Stimulated activated CD8-positive, alpha-beta memory T cell treated with anti-CD3 and anti-CD28 coated beads, Interleukin-4, amount 100 ng/mL, for 48 hours (primary cell): ENCODE measurements at places on chromosomes 2 and 18.

DNA sequence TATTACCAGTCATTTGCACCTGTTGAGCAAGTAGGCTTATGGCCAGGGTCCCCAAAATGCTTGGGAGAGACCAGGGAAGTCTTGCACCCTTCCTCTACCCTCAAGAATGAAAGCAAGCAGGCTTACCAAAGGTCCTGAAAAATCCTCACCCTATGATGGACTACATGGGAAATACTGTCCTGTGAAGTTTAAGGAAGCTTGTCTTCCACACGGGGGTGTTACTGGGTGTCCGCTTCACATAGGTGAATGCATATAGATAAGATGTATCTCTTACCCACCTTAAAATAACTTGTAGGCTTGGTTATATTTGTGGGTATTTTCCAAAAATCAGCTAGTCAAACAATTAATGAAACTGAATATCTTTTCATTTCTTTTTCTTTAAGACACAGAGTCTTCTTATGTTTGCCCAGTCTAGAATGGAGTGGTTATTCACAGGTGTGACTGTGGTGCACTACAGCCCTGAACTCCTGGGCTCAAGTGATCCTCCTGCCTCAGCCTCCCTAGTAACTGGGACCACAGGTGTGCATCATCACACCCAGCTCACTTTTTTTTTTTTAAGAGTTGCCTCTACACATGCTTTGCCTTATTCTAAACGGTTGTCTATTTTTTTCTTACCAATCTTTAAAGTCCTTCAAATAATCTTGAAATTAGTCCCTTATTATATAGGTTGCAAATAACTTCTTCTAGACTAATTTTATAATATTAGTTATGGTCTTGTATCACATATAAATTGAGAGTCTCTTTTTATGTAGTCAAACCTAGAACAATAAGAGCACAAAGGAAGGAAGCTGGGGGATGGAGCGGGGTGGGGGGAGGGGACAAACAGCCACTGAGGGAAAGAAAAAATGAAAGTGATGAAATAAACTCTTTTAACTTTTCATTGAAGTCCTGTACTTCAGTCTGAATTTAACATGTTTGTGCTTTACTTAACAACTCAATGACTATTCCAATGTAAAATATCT lies 49.0 kb downstream of the CERKL start:
- no peak for DNase-seq

DNA sequence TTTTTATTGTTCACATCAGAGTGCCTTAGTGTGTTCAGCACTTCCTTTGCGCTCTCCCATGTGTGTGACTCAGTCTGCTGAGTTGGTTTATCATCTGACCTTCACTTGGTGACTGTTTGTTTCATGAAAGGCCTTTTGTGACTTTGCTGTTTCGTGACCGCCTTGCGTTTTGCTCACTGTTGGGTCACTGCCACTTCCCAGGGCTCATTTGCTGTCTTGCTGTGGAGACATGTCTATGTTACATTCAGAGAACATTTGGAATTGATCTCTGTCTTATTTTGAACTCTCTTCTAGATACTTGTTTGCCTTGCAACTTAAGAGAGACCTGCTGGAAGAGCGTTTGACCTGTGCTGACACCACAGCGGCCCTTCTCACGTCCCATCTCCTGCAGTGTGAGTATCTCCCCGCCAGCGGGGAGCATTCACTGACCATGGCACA lies 54.7 kb downstream of the FARP2 start:
- DNase-seq, result no peak

- DNase-seq, result no peak
Measured at GRCh38 chr2:57864926-57865325, 181.7 kb upstream of the VRK2 start.

DNA sequence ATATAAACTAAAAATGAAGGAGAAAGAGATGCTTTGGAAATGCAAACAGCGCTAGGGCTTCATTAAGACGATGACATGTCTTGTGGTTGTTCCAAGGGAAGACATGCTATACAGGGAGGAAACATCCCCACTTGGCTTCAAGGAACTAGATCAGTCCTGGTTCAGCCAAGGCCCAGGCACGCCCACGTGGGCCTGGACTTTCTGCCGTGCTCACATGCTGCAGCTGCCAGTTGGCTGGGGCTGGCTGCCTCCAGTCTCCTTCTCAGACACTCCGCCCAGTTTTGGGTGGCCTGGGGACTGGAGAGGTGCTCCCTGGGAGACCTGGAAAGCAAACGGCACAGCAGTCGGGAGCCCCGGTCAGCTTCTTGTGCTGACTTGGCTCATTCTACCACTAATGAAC lies 109.6 kb downstream of the GLI2 start:
- no peak for DNase-seq

DNA sequence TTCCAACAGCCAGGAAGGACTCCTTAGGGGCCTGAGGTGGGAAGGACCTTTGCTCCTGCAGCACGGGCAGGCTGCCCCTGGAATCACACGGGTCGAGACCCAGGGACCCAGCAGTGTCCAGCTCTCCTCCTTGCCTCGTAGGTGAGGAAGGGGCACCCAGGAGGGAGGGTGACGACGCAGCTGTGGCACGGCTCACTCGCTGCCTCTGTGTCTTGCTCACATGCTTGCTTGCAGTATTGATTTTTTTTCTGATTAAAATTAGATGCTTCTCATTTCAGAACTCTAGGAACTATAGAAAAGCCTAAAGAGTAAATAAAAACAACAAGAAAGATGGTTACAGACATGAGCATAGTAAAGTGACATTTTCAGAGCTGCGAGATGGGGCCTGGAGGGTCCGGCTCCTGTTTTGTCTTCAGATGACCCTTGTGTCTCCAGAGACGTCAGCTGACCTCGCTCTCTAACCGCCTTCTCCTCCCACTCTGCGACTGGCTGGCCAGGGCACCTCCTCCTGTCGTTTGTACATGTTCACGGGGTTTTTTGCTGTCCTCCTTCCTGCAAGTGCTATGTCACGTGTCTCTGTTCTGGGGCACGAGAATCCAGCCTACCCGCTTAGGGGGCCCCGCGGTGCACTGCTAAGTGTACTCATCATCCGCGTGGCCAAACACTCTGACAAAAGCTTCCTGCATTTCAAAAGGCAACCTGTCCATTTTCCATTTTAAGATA lies 65.7 kb upstream of the ZNF236 start:
- DNase-seq, result no peak

- no peak for DNase-seq
Measured at GRCh38 chr2:144942516-144943256, 422.8 kb upstream of the ZEB2 start.

DNA sequence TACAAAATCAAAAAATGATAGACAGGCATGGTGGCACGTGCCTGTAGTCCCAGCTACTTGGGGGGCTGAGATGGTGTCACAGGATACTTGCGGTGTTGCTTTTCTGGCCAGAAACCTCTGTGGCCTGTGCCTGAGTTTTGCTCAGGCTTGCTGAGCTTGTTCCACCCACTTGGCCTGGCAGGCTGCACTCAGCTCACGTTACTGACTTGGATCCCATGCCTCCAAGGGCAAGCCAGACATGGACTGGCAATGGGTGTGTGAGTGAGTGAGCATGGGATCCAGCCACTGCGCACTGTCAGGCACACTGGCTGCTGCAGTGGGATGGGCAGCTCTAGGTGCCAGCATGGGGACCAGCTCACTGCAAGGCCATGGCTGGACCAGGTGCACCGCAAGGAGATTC lies 67.9 kb downstream of the NCAPH start:
- DNase-seq, result no peak

DNA sequence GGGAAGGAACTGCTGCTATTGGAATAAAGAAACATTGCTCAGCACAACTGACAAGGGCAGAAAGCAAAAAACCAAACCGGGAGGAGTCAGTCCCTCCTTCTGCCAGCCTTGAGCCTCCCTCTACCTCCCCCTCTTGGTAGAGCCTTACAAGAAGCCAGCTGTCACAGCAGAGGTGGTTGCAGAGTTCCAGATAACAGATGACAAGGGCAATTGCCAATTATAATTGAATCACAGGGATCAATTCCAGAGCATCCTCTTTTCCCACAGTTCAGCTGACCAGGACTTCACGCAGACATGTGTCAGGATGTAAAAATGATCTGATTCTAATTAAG lies 548.2 kb upstream of the LRRTM1 start:
- DNase-seq, result no peak

GRCh38 chr2:162254236-162254871 lies 11.1 kb upstream of the FAP start:
- DNase-seq, result no peak

GRCh38 chr2:204892506-204893255 lies 347.4 kb downstream of the PARD3B start:
- no peak for DNase-seq

DNA sequence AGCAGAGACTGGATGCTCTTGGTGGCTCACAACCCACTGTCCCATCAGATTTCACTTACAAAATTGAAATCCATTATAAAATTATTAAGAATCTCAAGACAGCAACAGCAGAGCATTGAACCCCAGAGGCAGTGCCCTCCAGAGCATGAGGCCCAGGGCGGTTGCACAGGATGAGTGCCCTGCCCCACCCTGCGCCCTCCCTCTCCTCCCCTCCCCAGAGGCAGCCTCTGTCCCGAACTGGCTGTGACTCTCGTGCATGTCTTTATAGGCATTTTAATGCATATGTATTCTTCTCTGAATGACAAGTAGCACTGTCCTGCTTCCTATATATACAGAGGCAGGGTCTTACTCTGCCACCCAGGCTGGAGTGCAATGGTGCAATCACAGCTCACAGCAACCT lies 10.4 kb downstream of the MFSD2B start:
- DNase-seq, result no peak

- DNase-seq, result no peak
Measured at GRCh38 chr2:36002941-36003340, 352.6 kb upstream of the CRIM1 start.

GRCh38 chr2:156436497-156437085 lies 412 bp downstream of the GPD2 start:
- peak; percentile 50 for DNase-seq

GRCh38 chr2:25340181-25340921 lies 1.4 kb downstream of the DNMT3A start:
- peak; percentile 49 for DNase-seq

DNA sequence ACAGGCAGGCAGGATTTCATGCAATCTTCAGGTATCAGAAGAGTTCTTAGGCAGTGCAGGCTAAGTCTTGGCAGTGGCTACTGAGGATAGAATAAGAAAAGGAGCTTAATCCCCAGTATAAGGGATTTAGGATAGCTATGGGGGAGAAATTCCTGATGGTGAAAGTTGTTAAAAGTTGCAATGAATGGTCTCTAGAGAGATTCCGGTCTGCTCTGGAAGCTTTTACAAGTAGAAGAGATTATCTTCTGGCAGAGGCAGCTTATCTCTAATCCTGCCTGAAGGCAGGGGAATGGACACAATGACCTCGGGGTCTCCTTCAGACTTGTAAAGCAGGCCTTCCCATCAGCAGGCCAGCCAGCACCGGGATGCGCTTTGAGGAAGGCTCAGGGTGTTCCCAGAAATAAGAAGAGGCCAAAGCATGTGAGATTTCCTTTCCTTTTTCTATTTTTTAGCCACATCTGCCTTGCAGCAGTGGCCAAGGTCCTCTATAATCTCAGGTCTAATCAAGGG lies 253.9 kb upstream of the KLHL29 start:
- DNase-seq, result no peak

DNA sequence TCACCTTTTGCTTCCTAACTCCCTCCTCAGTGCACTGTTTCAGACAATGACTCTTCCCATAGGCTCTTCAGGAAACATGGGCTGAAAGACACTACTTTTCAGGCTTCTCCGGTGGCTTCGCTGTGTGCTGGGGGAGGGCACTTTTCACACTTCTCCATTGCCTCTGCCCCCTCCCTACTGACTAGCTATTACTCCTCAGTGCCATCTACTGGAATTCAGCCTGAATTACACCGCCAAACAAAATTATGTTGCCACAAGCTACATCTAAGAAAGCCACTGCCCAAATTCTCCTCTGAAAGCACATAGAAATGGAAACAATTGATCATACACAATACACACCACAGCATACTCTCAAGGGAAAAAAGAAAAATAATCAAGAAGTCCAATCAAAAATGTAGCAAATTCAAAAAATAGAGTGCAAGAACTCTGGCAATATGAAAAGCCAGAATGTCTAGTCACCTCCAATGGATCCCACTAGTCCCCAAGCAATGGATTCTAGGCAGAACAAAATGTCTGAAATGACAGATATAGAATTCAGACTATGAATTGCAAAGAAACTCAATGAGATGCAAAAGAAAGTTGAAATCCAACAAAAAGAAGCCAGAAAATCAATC lies 1139.4 kb upstream of the GYPC start:
- DNase-seq, result no peak

GRCh38 chr18:74278058-74278457 lies 13.7 kb downstream of the CYB5A start:
- no peak for DNase-seq

- no peak for DNase-seq
Measured at GRCh38 chr2:97861177-97861576, 134.6 kb downstream of the TMEM131 start.

DNA sequence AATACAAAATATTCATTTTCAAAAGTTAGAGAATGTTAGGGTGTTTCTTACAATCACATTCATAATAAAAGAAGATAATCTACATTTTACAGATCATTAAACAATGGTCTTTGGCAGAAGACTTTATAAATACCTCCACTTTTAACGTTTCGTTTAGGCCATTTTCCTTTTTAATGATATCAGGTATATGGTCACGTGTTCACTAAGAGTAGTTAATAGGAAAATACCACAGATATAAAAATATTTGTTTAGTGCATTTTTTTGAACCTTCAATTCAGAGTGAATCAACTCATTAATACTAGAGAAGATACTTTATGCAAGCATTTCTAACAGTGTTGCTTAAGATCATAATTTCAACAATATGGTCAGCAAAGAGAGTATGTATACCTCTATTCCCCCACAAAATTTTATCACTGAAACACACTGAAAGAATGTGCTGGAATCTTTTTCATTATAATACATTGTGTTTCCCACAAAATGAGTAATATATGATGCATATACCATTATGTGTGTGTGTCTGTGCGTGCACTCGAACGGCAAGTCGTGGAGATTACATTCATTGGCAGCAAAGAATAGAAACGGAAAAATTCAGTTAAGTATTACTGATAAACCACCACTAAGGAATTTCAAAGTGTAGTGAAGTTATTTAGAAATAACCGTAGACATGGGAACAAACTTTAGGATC lies 319.9 kb upstream of the THUMPD2 start:
- no peak for DNase-seq

- DNase-seq, result no peak
Measured at GRCh38 chr2:121710470-121711170, 26.1 kb downstream of the NIFK start.

GRCh38 chr2:211709389-211709788 lies 829.2 kb downstream of the ERBB4 start:
- DNase-seq, result no peak

- no peak for DNase-seq
Measured at GRCh38 chr2:109454765-109455394, 158.9 kb downstream of the SEPTIN10 start.

GRCh38 chr2:165874445-165875039 lies 79.0 kb downstream of the TTC21B start:
- no peak for DNase-seq

GRCh38 chr2:172101821-172102390 lies 794 bp downstream of the DLX2 start:
- DNase-seq, result peak; percentile 53

- no peak for DNase-seq
Measured at GRCh38 chr2:113679457-113679856, 52.4 kb downstream of the RABL2A start.

GRCh38 chr2:65378290-65378689 lies 54.1 kb downstream of the SPRED2 start:
- no peak for DNase-seq

GRCh38 chr2:74878551-74878950 lies 44.6 kb downstream of the HK2 start:
- DNase-seq, result no peak
